Neuronal stem cell (in vitro differentiated cells): ENCODE measurements at places on chromosomes 11 and 22.

DNA sequence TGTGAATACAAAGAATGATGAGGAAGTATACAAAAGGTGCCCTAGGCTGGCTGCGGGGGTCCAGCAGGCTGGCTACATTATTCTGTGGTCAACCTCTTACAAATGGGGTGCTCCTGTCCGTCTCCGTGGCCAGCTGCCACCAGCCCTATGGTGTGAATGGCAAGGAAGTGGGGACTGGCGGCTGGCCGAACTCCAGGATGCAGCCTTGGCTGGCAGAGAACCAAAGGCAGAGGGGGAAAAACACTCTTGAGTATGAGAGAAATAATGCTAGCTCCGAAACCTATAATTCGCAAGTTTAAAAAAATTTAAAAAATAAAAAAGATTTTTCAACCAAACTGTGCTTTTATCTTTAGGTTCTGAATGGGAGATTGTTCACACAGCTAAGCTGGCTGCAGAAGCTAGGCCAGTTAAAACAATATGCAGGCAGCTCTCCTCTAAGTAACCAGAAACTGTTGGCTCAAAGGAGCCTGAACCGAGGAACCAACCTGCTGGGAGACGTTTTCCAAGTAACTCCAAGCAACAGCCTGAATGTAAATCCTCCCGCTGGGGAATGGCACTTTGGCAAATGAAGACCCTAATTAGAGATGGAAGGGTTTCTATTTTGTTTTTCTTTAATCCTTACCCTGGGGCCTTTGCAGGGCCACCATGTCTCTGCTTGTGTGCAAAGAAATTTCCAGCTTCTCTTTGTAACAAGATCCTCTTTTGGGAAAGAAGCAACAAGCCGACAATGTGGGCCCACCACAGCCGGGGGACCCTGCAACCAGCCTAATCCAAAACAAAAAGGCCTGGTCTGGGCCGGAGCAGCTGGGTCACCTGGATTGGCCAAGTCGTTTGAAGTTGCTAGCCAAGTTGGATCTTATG is 50.2 kb downstream of the C22orf31 start:
- H3K36me3 ChIP-seq, result no peaks in the 10 kb centered on the region
- H3K4me1 ChIP-seq, result peaks cover 9% of the 10 kb centered on the region
- no peaks in the 10 kb centered on the region for H3K27me3 ChIP-seq

- peaks cover 19% of the 10 kb centered on the region for H3K4me1 ChIP-seq
- H3K27ac ChIP-seq, result no peak overlapping the region
- no peaks in the 10 kb centered on the region for H3K27me3 ChIP-seq
- H3K4me3 ChIP-seq, result no peak overlapping the region
- no peaks in the 10 kb centered on the region for H3K36me3 ChIP-seq
- no peak for DNase-seq
Measured at GRCh38 chr11:109785714-109786113, 307.5 kb upstream of the ZC3H12C start.

DNA sequence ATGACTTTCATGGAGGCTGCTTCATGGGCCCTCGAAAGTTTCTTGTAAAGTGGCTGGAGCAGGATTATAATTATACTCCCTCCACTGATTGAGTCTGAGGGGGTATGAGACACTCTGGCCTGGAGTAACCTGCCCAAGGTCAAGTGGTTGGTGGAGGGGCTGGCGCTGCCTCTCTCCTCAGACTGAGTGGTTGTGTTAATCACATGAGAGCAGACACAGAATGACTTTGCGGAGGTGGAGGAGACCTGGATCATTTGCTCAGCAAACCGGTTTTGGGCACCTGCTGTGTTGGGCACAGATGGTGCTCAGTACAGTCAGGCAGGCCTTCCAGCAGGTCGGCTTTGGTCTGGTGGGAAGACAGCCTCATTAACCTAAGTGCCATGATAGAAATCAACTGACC is 11.8 kb downstream of the BCR start:
- H3K27ac ChIP-seq, result no peak overlapping the region
- H3K27me3 ChIP-seq, result no peaks in the 10 kb centered on the region
- DNase-seq, result no peak
- H3K36me3 ChIP-seq, result no peaks in the 10 kb centered on the region

DNA sequence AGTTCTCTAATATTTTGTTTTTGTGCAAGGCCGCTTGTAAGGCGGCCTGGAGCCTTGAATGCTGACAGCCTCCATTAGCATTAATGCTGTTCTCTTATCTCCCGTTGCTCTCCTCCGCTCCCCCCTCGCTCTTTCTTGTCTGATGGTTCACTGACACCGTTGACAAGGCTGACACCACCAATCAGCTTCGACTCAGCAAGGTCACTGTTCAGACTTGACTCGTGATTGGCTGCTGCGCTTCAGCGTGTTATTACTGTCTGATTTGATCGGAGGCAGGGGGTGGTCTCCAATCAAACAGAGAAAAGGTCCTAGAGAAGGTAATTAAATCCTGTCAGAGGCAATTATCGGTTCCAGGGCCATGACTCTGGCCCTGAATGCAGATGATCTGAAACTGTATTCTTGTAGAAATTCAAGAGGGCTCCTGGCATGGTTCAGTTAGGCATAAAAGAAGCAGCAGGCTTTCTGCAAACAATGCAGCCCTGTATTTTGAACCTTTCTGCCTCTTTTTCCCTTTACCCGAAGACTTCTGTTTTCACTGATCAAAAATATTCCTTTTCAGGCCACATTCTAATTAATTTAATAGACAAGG is 49.3 kb upstream of the MPPED2 start:
- no peaks in the 10 kb centered on the region for H3K4me1 ChIP-seq
- no peaks in the 10 kb centered on the region for H3K27me3 ChIP-seq
- peak; percentile 52 for DNase-seq
- no peak overlapping the region for H3K27ac ChIP-seq
- H3K36me3 ChIP-seq, result no peaks in the 10 kb centered on the region

GRCh38 chr11:44622190-44622650 is 56.8 kb downstream of the CD82 start:
- no peak overlapping the region for H3K4me3 ChIP-seq
- H3K4me1 ChIP-seq, result peaks cover 7% of the 10 kb centered on the region
- H3K27ac ChIP-seq, result no peak overlapping the region
- no peak for DNase-seq

- no peaks in the 10 kb centered on the region for H3K4me1 ChIP-seq
- DNase-seq, result no peak
- H3K4me3 ChIP-seq, result no peak overlapping the region
Measured at GRCh38 chr11:74238243-74238642, 67.2 kb downstream of the PPME1 start.

- H3K27me3 ChIP-seq, result no peaks in the 10 kb centered on the region
- no peak overlapping the region for H3K4me3 ChIP-seq
- DNase-seq, result no peak
- no peak overlapping the region for H3K27ac ChIP-seq
- H3K36me3 ChIP-seq, result no peaks in the 10 kb centered on the region
Measured at GRCh38 chr11:109993786-109994185, 99.4 kb upstream of the ZC3H12C start.

- no peak overlapping the region for H3K27ac ChIP-seq
- no peak for DNase-seq
- H3K27me3 ChIP-seq, result no peaks in the 10 kb centered on the region
- peaks cover 12% of the 10 kb centered on the region for H3K4me1 ChIP-seq
- H3K4me3 ChIP-seq, result no peak overlapping the region
- H3K36me3 ChIP-seq, result no peaks in the 10 kb centered on the region
Measured at GRCh38 chr11:19805376-19805775, 92.7 kb downstream of the NAV2 start.

DNA sequence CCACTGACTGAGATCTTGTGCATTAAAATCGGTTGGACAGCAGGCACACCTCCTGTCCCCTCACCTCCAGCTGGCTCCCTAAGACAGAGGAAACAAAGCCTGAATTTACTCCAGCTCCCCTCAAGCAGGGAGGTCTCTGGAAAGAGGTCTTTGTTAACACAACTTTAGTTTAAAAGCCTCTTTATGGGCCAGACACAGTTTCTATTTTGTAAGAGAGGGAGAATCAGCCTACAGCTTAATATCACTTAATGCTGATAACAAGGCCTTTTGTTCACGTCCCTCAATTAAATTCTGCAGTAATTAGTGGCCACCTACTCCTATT is 36.3 kb downstream of the PLEKHA7 start:
- H3K4me1 ChIP-seq, result peaks cover 42% of the 10 kb centered on the region
- no peaks in the 10 kb centered on the region for H3K27me3 ChIP-seq
- H3K27ac ChIP-seq, result peak overlapping the region; percentile 6

DNA sequence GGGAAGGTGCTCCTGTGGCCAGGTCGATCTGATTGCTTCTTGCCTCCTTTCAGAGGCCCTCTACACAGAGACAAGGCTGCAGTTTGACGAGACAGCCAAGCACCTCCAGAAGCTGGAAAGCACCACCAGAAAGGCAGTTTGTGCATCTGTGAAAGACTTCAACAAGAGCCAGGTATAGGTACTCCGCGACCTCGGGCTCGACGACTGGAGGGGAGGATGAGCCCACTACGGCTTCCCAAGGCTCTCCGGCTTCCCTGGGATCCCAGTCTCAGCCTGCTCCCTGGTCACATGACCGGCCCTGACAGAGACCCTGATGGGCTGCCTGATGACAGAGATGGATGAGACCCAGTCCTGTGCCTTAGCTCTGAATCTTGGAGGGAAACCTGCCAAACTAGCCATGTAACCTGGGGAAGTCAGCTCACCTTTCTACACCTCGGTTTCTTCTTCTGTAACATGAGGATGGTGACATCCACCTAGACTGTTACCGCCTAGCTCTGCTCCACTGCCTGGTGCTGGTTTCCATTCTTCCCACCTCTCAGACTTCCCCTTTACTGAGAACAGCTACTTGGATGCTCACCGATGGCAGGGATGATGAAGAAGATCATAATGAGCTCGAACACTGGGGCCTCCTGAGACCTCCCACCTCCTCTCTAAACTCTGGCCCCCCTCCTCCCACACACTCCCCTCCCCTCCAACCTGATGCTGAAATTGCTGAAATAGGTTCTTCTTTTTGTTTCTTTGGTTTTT is 8.9 kb downstream of the RIBC2 start:
- peaks cover 18% of the 10 kb centered on the region for H3K27me3 ChIP-seq
- H3K4me3 ChIP-seq, result no peak overlapping the region
- no peaks in the 10 kb centered on the region for H3K36me3 ChIP-seq
- no peak for DNase-seq
- no peak overlapping the region for H3K27ac ChIP-seq
- H3K4me1 ChIP-seq, result no peaks in the 10 kb centered on the region

GRCh38 chr11:2553886-2554285 is 109.1 kb downstream of the KCNQ1 start:
- H3K4me1 ChIP-seq, result no peaks in the 10 kb centered on the region
- H3K27ac ChIP-seq, result no peak overlapping the region
- DNase-seq, result no peak
- no peak overlapping the region for H3K4me3 ChIP-seq

DNA sequence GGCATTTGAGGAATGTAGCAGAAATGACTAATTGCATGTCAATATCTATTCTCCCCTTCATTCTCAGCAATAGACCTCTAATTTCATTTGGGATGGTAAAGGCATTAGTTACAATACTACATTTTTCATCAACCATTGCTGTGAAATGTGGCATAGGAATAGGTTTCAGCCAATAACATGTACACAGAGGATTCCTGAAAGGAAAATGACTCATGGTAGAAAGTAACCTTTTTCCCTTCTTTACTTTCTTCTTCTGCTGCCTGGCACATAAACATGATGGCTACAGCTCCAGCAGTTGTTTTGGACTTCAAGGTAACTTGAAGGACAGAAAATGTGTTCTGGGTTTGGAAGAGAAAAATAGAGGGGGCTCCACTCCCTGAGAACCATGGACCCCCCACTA is 231.8 kb upstream of the CTSC start:
- no peaks in the 10 kb centered on the region for H3K36me3 ChIP-seq
- H3K4me3 ChIP-seq, result no peak overlapping the region
- no peaks in the 10 kb centered on the region for H3K4me1 ChIP-seq
- H3K27me3 ChIP-seq, result no peaks in the 10 kb centered on the region
- H3K27ac ChIP-seq, result no peak overlapping the region

DNA sequence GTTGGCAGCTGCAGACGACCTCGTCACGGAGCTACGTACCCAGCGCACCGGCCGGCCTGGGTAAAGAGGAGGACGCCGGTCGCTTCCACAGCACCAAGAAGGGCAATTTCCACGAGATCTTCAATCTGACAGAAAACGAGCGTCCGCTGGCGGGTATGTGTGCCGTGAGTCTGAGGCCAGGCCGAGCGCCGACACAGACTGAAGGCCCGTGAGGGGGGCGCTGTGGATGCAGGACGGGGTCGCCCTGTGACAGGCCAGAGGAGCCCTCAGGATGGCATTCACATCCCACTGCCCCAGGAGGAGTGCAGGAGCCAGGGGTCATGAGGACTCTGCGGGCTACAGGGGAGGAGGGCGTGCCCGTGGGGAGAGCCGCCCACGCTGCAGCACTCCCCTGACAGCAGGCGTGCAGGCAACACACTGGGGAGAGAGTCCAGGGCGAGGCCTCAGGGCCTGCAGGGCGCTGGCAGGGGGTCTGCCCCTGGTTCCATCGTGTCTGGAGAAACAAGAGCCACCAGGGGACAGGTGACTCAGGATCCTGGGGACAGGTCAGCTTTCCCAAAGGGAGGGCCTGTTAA is 53.6 kb downstream of the GRAMD4 start:
- DNase-seq, result no peak
- H3K27ac ChIP-seq, result no peak overlapping the region

- H3K36me3 ChIP-seq, result no peaks in the 10 kb centered on the region
- DNase-seq, result no peak
- H3K27me3 ChIP-seq, result no peaks in the 10 kb centered on the region
Measured at GRCh38 chr11:77444261-77444660, 29.6 kb downstream of the PAK1 start.

- H3K27me3 ChIP-seq, result no peaks in the 10 kb centered on the region
- no peak for DNase-seq
- H3K27ac ChIP-seq, result no peak overlapping the region
- H3K4me1 ChIP-seq, result no peaks in the 10 kb centered on the region
- H3K4me3 ChIP-seq, result no peak overlapping the region
- H3K36me3 ChIP-seq, result peaks cover 26% of the 10 kb centered on the region
Measured at GRCh38 chr22:38628444-38628843, 27.7 kb downstream of the FAM227A start.

GRCh38 chr11:82539669-82540068 is 194.0 kb downstream of the FAM181B start:
- H3K27me3 ChIP-seq, result no peaks in the 10 kb centered on the region
- no peak overlapping the region for H3K27ac ChIP-seq
- no peaks in the 10 kb centered on the region for H3K4me1 ChIP-seq
- no peak for DNase-seq
- no peak overlapping the region for H3K4me3 ChIP-seq

DNA sequence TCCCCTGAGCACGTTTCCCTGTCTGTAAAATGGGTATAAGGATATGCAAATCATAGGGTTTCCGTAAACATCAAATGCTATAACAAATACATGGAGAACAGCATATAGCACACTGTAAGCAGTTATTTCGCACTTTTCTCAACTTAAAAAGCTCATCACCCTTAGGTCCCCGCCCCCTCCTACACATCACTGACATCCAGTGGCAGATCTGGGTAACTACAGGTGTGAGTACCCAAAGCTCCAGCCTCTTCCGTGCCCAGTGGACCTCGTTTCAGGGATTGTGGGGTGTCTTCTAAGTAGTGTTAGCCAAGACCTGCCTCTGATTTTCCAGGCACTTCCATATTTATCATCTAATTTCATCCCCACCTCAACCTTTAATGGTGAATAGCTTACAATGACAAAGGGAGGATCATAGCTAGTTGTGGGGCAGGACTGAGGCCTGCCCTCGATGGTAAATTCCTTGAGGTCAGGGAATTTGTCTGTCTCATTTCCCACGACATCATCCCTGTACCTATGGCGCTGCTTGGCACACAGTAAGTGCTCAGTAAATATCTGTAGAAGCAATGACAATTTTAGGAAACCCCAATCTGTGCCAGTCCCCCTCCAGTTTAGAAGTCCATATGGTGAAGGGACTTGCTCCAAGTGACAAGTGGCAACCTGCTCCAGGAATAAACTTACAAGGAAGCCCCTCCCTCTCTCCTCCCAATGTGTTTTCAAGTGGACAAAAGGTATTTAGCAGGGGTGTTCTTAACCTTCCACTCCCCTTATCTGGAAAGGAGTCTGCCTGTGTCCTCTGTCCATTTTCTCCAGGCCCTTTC is 340.5 kb downstream of the TENM4 start:
- H3K36me3 ChIP-seq, result no peaks in the 10 kb centered on the region
- H3K4me1 ChIP-seq, result no peaks in the 10 kb centered on the region
- H3K27me3 ChIP-seq, result no peaks in the 10 kb centered on the region
- no peak overlapping the region for H3K4me3 ChIP-seq
